ENCODE measurements at places on chromosomes 1 and 21. TPM values are rescaled to one million over a fixed set of nuclear protein-coding genes. Genes with fewer than 3 reads are reported as not detected.

Gene PADI3
- not detected for polyA plus RNA-seq

Gene MAST2
- polyA plus RNA-seq, result 49.7 TPM

Gene C1orf141
- 0.22 TPM for polyA plus RNA-seq

Gene KANK4
- 4.1 TPM for polyA plus RNA-seq

Gene KCNJ15
- 0.25 TPM for polyA plus RNA-seq

Gene KIF2C
- polyA plus RNA-seq, result 10.9 TPM

Gene KRTAP10-5
- not detected for polyA plus RNA-seq

Gene DPT
- 11.4 TPM for polyA plus RNA-seq

Gene TGFB2
- polyA plus RNA-seq, result 4.9 TPM

Gene S100A3
- not detected for polyA plus RNA-seq

Gene PCBP3
- 7.4 TPM for polyA plus RNA-seq

Gene TMEM200B
- polyA plus RNA-seq, result 5.9 TPM

Gene SWT1
- polyA plus RNA-seq, result 5.3 TPM

Gene C1orf94
- polyA plus RNA-seq, result not detected

Gene RAB7B
- 5.4 TPM for polyA plus RNA-seq

Gene LRIF1
- 13.0 TPM for polyA plus RNA-seq

Gene UBASH3A
- polyA plus RNA-seq, result 0.73 TPM

Gene BCL2L15
- polyA plus RNA-seq, result 22.8 TPM

Gene ATF3
- 71.1 TPM for polyA plus RNA-seq
